ENCODE measurements at places on chromosomes 5 and 9. TPM values are rescaled to one million over a fixed set of nuclear protein-coding genes. Genes with fewer than 3 reads are reported as not detected.
A peak's percentile ranks its signal among the peaks of the same experiment; 100 is the strongest.

Gene PCDHA3
- 3.4 TPM for total RNA-seq

Gene PFN3
- 0.48 TPM for total RNA-seq

Gene FAM151B
- 0.48 TPM for total RNA-seq

Gene GPX8
- 30.6 TPM for total RNA-seq

Gene FOXD4L6
- total RNA-seq, result not detected

Gene GARNL3
- 22.4 TPM for total RNA-seq

Gene TEK
- total RNA-seq, result 2.5 TPM

Gene HINT1
- 197 TPM for total RNA-seq

Gene CACFD1
- total RNA-seq, result 22.5 TPM

DNA sequence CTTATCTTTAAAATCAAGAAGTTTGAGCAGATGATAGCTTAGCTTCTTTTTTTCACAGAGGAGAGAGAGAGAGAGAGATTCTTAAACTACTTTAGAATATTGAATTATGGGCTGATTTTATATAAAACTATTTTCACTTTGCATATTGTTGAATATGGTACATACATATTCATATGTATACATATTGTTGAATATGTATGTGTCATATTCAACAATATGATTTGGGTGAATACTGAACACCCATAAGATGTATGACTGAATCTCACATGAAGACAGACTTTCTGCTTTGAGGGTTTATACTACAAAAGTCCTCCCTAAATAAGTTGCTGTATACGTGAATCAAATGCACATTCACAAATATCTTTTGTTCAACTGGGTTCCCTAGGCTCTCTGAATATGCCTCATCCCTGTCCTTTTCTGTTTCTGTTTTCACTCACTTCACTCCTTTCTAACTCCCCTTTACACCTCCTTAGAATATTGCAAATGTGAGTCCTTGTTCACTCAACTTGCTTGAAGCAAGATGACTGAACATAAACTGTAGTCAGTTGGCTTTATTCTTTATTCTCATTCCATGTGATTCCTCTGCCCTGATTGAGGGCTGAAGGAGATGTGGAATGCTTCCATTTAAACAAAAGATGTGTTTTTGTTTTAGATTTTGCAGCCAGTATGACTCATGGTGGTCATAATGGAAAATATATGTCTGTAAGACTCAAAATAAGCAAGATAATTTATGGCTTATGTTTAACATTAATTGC lies 225.4 kb upstream of the DAB2 start:
- 0 out of 2 replicates have a peak, but pooled peaks cover 3% of the 10 kb centered on the region for H3K4me1 ChIP-seq
- H3K27me3 ChIP-seq, result no peaks in the 10 kb centered on the region
- H3K27ac ChIP-seq, result peak overlapping the region; percentile 24
- H3K4me3 ChIP-seq, result no peak overlapping the region
- no peak for DNase-seq

- no peak overlapping the region for H3K27ac ChIP-seq
- H3K36me3 ChIP-seq, result peaks cover 7% of the 10 kb centered on the region
- no peaks in the 10 kb centered on the region for H3K27me3 ChIP-seq
- no peak overlapping the region for H3K4me3 ChIP-seq
- DNase-seq, result peak; percentile 51
- H3K4me1 ChIP-seq, result peaks cover 18% of the 10 kb centered on the region
Observed at GRCh38 chr9:85420750-85421149, 321.0 kb downstream of the AGTPBP1 start.

DNA sequence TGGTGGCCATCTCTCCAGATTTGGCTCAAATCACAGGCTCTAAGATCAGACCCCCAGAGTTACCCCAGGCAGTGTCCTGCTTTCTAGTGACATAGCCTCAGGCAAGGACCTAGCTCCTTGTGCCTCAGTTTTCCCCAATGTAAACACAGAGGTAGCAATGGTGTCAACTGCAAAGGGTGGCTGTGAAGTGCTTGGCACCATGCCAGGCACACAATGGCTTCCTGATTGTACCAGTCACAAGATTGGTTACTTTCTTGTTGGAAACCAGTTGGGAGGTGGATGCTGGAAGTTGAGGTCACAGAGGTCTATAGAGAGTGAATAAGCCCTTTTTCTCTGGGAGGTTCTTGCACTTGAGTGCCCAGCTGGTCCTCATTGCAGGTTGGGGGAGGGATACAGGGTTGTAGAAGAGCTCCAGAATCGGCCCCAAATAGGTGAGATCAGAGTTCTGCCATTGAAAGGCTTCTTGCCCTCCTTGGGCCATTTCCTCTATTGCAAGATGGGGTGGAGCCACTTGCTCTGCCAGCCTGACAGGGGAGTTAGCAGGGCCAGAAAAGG lies 2.3 kb downstream of the STKLD1 start:
- H3K27ac ChIP-seq, result no peak overlapping the region
- H3K4me3 ChIP-seq, result no peak overlapping the region
- H3K36me3 ChIP-seq, result peaks cover 3% of the 10 kb centered on the region

DNA sequence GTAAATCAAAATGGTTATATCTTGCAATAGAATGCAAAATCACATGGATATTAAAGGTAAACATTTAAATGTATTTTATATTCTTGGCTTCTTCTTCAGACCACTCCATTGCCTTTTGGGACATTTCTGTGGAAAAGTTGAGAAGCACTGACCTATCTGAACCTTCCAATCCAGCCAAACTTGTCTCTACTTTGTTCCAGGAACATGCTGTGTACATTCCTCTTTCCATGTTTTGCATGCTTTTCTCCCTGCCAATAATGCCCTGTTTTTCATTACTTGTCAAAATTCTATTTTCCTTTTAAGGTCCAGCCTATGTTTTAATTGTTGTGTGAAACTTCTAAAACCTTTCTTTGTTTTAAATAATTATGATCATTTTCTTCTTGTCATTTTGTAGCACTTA lies 28.3 kb downstream of the JAK2 start:
- no peaks in the 10 kb centered on the region for H3K27me3 ChIP-seq
- no peak overlapping the region for H3K27ac ChIP-seq
- H3K4me3 ChIP-seq, result no peak overlapping the region
- DNase-seq, result no peak
- H3K4me1 ChIP-seq, result 0 out of 2 replicates have a peak, but pooled peaks cover under 1% of the 10 kb centered on the region

DNA sequence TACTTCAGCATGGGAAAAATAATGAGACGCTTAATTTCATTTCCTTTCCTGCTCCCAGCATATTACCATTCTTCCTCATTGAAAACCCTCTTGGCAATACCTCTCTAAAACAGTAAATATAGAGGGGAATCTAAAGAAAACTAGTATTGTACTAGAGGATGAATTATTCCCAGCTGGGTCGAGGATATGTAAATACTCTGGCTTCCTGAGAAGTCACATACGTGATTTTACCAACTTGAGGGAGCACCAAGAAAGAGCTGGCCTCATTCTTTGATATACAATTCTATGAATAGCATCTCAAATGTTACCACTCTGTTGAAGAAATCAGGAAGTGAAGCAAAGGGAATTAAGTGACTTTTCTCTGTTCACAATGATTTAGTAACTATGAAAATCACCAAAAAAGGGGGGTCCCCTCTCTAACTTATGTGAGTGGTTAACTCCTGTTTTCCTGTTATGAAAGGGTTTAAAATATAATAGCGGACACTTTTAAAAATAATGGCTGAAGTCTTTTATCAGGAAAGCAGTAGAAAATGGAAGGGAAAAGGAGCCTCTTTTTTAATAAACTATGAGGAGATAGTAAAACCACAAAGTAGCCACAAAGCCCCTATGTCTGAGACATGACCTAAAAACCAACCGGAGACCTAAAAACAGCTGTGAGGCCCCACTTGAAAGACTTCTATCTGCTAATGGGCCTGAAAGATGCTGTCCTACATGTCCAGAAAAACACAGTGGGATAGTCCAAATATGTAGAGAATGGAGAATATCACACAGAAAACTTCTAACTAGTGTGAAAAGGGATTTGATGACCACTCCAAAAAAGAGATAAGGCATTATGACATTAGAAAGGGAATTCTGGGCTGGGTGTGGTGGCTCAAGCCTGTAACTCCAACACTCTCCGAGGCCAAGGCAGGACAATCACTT lies 42.6 kb downstream of the LPAR1 start:
- peaks cover 9% of the 10 kb centered on the region for H3K4me1 ChIP-seq
- DNase-seq, result no peak
- no peaks in the 10 kb centered on the region for H3K36me3 ChIP-seq
- no peak overlapping the region for H3K4me3 ChIP-seq
- H3K27ac ChIP-seq, result no peak overlapping the region

DNA sequence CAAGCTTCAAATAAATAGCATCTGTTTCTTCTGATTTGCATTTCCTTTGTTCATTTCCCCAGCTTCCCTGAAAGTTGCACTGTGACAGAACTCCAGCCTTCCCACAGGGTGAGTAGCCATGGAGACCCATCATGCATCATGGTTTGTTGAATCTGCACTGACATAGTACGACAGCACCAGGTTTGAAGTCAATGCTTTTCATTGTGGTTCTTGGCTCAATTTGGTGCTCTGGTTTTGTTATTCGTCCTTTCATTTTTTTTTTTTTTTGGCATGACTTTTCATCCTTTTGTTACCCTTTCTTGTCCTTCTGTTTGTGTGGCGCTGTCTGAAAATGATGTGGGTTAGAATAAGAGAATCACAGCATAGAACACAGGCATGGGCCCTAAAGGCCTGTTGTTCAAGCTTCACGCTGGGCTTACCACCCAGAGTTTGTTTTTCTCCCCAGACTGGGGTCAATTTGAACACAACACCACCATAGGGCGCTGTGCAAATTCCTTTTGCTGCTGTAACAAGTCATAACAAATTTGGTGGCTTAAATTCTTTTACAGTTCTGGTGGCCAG lies 206.2 kb upstream of the CDH10 start:
- no peak overlapping the region for H3K4me3 ChIP-seq
- peaks cover 3% of the 10 kb centered on the region for H3K36me3 ChIP-seq
- no peak for DNase-seq

GRCh38 chr5:174433098-174433497 lies 291.3 kb upstream of the MSX2 start:
- H3K4me3 ChIP-seq, result no peak overlapping the region
- H3K27me3 ChIP-seq, result no peaks in the 10 kb centered on the region
- DNase-seq, result no peak
- H3K27ac ChIP-seq, result no peak overlapping the region

- no peak overlapping the region for H3K4me3 ChIP-seq
- DNase-seq, result no peak
- no peak overlapping the region for H3K27ac ChIP-seq
Observed at GRCh38 chr5:89613222-89613956, 730.4 kb upstream of the MEF2C start.

DNA sequence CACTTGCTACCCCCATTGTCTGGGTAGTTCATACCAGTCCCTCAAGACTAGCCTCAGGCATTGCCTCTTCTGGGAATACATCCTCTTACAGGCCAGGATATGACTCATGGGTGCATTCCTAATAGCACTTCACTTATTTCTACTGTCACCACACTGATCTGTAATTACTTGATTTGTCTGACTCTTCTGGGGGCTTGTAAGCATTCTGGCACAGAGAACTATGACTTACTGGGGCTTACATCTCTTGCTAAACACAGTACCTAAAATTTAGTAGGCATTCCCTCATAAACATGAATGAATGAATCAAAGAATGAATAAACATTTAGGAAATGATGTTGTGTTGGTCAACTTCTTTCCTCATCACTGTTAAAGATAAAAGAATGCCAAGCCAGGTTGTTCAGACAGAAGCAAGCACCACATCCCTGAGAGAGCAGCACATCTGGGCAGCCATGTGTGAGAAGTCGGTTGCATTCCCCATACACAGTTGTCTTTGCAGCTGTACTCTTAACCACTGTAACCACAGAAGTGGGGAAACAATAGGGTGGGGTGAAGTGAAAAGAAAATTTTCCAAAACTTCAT lies 27.6 kb downstream of the IL7R start:
- H3K4me3 ChIP-seq, result no peak overlapping the region
- H3K36me3 ChIP-seq, result no peaks in the 10 kb centered on the region
- no peaks in the 10 kb centered on the region for H3K4me1 ChIP-seq
- no peak overlapping the region for H3K27ac ChIP-seq
- no peaks in the 10 kb centered on the region for H3K27me3 ChIP-seq

- H3K36me3 ChIP-seq, result peaks cover 10% of the 10 kb centered on the region
- H3K4me3 ChIP-seq, result no peak overlapping the region
- H3K4me1 ChIP-seq, result peaks cover 27% of the 10 kb centered on the region
- no peak for DNase-seq
- no peak overlapping the region for H3K27ac ChIP-seq
- no peaks in the 10 kb centered on the region for H3K27me3 ChIP-seq
Observed at GRCh38 chr5:136731241-136731900, 366.0 kb upstream of the TRPC7 start.

- H3K4me1 ChIP-seq, result peaks cover 46% of the 10 kb centered on the region
- no peaks in the 10 kb centered on the region for H3K27me3 ChIP-seq
- DNase-seq, result no peak
- H3K4me3 ChIP-seq, result no peak overlapping the region
- H3K27ac ChIP-seq, result no peak overlapping the region
Observed at GRCh38 chr5:160486573-160486972, 64.9 kb downstream of the PTTG1 start.

- no peaks in the 10 kb centered on the region for H3K36me3 ChIP-seq
- no peak overlapping the region for H3K4me3 ChIP-seq
- H3K27me3 ChIP-seq, result no peaks in the 10 kb centered on the region
Observed at GRCh38 chr5:74056789-74057164, 430.8 kb downstream of the ARHGEF28 start.

DNA sequence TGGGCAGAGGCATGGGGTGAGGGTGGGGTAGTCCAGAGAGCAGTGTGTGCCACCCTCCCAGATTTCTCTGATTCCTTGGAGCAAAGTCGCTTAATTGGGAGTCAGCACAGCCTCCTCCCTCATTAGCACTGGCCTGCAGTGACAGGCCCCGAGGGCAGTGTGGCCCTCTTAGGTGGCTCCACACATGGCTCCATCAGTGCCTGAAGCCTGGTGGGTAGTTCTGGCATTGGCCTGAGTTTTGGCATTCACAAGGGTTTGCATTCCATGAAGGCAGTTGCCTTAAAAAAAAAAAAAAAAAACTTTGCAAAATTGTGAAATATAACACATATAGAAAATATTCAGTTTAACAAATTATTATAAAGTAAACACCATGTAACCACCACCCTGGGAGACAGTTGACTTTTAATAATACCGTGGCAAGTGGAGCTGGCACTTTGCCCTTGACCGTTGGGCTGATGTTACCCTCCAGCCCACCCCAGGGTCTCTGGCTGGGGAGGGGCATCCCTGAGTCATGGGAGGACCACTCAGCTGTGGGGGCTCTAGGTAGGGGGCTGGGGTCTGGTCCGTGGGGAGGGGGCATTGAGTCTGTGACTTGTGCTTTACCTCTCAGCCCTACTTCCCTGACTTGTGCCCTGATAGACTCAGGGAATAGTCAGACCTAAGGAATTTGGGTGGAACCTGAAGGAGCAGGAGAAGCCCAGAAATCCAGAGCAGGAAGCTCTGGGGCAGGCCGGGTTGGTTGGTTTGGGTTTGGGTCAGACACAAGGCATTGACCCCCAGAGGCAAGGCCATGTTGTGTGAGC lies 51.3 kb upstream of the PITX1 start:
- no peak overlapping the region for H3K27ac ChIP-seq
- DNase-seq, result no peak
- H3K4me1 ChIP-seq, result no peaks in the 10 kb centered on the region
- peaks cover 18% of the 10 kb centered on the region for H3K27me3 ChIP-seq
- no peaks in the 10 kb centered on the region for H3K36me3 ChIP-seq

DNA sequence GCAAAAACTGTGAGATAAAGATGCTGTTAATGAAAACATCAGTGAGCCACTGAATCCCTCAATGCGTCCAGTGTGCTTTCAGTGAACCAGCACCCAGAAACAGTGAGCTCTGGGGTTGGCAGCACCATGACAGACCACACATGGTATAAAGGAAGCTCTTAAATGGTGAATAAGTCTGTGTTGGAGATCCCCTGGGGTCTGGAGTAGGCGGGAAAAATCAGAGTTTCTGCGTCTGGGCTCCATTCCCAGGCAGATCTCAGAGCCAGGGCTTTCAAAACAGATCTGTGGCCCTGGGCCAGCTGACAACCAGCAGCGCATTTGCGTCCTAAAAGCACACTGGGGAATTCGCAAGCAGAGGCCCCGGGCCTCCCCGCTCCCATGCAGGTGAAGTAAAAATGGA lies 233.5 kb downstream of the FRMD3 start:
- no peak overlapping the region for H3K4me3 ChIP-seq
- no peaks in the 10 kb centered on the region for H3K27me3 ChIP-seq
- H3K4me1 ChIP-seq, result peaks cover 4% of the 10 kb centered on the region
- no peak for DNase-seq
- H3K27ac ChIP-seq, result no peak overlapping the region

Measured in WTC11 (cell line).